ENCODE measurements at places on chromosomes 11 and 22.

DNA sequence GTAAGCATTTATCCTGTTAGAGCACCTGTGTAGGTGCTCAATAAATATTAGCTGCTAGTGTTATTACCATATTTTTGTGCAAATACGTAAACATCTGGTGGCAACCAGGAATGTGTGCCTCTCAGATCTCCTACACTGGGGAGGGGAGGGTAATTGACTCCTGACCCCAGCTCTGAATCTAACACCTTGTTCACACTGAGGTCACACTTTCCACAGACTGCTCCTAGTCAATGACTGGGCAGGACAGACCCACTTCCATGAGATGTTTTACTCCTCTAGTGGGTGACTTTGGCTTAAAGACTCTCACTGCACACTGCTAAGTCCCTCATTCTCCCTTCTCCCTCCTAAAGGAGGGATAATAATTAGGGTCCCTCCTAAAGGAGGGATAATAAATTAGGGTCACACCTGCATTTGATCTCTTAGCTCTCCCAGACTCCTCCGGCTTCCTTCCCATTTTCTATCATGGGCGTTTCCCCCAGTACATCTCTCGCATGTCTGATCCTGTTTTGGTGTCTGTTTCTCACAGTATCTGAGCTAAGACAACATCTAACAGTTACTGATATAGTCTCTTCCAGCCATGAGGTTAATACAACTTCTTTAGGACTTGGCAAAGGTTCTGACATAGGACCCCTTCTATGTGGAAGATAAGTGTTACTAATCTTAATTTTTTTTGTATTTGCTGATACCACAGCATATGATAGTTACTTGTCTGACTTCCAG, 8.0 kb downstream of the CSTPP1 start:
- no peak for DNase-seq

DNA sequence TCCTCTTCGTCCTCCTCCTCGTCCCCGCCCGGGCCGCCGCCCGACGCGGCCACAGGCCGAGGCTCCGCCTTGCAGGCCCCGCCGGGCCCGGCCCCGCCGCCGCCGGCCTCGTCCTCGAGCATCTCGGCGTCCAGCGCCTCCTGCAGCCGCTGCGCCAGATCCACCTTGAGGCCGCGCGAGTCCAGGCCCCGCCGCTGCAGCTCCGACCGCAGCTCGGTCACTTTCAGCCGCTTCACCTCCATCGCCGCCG, 417 bp downstream of the HNRNPUL2 start:
- no peak for DNase-seq

GRCh38 chr22:43566561-43567332, 154.9 kb downstream of the MPPED1 start:
- DNase-seq: no peak

DNA sequence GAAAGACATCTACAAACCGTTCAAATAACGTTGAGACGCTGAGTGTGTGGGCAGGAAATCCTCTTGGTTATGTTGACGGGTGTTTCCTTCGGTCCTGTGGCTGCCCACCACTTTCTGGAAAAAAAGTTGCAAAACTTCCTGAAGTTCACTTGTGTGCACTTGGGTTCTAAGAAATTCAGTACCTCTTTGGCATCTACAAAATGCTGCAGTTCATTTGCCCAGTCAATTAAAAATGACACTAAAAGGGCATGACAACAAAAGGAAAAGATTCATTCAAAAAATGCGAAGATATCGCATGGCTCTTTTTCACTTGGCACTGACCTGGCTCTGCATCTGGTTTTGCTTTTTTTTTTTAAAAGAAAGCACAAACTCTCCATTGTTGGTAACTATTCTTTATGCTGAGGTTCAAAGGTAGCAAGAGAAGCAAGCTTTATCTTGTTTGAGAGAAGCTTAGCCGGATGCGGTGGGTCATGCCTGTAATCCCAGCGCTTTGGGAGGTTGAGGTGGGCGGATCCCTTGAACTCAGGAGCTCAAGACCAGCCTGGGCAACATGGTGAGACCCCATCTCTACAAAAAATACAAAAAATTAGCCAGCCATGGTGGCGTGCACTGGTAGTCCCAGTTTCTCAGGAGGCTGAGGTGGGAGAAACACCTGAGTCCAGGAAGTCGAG, 10.6 kb upstream of the XBP1 start:
- DNase-seq: no peak

DNA sequence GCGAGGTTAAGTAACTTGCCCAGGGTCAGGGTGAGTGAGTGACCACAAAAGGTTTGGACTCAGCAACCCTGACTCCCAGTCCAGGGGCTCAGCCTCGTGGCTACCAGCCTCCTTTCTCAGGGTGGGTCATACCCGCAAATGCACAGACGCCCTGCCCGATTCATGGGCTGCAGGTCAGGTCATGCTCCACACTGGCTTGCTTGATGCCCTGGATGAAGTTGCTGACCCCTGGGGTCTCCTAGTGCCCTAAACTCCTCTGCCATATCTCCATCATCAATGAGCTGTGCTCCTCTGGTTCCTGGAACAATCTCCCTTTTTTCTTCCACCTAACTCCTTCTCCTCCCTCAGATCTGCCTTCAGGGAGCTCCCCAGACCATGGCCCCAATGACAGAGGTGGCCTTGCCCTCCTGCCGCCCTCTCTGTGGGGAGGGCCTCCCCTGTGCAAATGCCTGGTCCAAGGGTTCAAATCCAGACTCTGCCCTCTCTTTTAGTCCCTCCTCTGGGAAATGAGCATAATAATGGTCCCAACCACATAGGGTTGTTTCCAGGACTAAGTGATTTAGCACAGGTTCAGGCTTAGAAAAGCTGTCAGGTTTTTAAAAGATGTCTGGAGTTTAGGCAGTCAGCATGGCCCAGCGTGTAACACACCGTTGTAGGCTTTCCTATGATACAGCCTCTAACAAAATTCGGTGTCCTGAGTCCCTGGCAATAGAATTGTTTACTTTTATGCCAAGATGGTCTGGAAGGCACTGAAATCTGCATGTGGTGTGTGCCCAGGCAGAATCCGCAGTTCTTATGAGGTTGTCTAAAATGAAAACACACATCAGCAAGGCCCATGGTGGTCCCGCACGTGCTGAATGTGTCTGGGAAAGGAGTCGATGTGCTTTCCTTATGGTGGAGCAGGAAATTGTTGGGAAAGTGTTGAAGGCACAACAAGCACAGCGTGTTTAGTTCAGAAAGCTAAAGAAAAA, 63.6 kb downstream of the CD82 start:
- no peak for DNase-seq

Measured in DMS 273 treated with DMSO at 0.1 percent for 48 hours (cell line).